Activated T-cell treated with anti-CD3 and anti-CD28 coated beads for 48 hours (primary cell): ENCODE measurements at places on chromosomes 1 and 21.
A peak's percentile ranks its signal among the peaks of the same experiment; 100 is the strongest.

- no peak for DNase-seq
Observed at GRCh38 chr21:36260802-36261201, 59.2 kb upstream of the MORC3 start.

- DNase-seq = no peak
Observed at GRCh38 chr1:12426030-12426429, 192.0 kb downstream of the DHRS3 start.

DNA sequence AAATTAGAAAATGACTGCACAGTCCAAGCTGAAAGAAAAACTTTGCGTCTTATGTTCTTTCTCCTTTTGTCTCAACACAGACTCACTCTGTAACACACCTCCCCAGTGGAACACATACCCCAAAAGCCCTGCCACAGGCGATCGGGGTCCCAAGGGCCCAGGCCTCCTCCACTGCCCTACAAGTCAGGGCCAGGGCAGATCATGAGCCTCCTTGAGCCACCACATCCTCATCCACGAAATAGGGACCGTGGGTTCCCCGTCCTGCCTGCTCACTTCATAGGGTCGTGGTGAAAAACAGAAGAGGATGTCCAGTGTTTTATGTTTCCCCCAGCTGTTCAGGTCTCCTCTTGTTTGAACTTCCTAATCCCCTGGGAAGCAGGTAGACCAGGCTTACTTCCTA lies 116.7 kb downstream of the KCNN3 start:
- DNase-seq = no peak

GRCh38 chr1:243984788-243985187 lies 66.3 kb upstream of the ZBTB18 start:
- no peak for DNase-seq

DNA sequence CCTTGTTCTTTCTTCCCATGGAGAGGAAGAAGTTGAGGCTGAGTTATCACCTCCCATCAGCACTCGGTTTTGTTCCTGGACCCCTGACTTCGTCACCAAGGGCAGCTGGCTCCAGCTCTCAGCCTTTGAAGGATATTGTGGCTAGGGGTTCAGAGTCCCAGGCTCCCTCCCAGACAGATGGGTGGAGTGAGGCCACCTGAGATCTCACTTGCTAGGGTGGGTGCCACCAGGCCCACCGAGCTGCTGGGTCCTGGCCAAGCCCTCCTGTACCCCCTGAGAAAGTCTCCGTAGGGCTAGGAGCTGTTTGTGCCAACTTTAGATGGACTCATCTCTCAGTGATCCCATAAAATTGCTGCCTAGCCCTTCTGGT lies 6.9 kb downstream of the MX2 start:
- no peak for DNase-seq

GRCh38 chr21:16891821-16892220 lies 621.0 kb upstream of the CXADR start:
- no peak for DNase-seq

- no peak for DNase-seq
Observed at GRCh38 chr1:55868026-55868425, 652.9 kb upstream of the USP24 start.

DNA sequence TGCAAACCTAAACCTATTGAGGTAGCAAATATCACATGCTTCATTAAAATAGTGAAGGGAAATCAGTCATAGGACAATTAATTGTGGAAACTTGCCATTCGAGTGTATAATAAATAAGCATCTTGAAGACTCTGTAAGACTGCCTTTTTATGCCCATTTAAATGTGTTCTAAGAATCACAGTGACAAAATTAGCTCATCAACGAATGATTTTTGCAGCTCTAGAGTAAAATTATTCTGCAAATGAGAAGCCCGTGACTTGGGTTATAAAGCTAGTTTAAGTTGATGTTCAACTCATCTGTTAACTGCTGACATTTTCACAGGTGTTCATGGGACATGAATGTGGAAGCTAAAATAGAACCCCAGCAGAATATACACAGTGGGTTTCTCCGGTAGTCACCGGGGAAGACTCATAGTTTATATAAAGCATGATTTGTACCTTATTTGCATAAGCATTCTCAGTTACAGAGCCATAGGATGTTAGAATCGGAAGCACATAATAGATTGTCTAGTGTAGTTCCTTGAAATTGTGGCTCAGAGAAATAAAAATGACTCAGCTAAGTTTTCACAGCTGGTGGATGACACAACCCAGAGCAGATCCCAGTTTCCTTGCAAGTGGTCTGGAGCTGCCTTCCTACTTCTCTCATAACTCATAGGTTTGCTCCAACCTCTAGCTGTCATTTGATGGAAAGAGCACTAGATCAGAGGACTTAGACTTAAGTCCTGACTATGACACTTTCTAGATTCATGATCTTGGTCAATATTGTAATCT lies 107.3 kb downstream of the UCHL5 start:
- no peak for DNase-seq

DNA sequence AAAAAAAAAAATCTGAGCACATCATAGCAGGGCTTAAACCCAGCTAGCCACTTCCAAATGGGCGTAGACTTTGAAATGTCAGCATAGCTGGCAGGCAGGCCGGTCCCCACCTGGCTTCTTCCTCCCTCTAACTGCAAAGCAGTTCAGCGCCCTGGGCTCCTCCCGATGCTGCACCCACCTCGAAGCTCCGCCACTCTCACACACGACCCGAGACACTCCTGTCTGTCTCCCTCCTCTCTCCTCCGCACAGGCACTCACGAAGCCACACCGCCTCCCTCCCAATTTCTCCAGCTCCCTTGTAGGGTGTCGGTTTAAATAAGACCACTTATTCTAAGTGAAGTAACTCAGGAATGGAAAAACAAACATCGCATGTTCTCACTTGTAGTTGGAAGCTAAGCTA lies 301.3 kb downstream of the NPHP4 start:
- DNase-seq = no peak

GRCh38 chr1:171220581-171221054 lies 27.7 kb upstream of the FMO1 start:
- no peak for DNase-seq

- no peak for DNase-seq
Observed at GRCh38 chr1:181356505-181357340, 126.6 kb upstream of the CACNA1E start.

GRCh38 chr21:33238565-33239255 lies 9.0 kb downstream of the IFNAR2 start:
- no peak for DNase-seq

DNA sequence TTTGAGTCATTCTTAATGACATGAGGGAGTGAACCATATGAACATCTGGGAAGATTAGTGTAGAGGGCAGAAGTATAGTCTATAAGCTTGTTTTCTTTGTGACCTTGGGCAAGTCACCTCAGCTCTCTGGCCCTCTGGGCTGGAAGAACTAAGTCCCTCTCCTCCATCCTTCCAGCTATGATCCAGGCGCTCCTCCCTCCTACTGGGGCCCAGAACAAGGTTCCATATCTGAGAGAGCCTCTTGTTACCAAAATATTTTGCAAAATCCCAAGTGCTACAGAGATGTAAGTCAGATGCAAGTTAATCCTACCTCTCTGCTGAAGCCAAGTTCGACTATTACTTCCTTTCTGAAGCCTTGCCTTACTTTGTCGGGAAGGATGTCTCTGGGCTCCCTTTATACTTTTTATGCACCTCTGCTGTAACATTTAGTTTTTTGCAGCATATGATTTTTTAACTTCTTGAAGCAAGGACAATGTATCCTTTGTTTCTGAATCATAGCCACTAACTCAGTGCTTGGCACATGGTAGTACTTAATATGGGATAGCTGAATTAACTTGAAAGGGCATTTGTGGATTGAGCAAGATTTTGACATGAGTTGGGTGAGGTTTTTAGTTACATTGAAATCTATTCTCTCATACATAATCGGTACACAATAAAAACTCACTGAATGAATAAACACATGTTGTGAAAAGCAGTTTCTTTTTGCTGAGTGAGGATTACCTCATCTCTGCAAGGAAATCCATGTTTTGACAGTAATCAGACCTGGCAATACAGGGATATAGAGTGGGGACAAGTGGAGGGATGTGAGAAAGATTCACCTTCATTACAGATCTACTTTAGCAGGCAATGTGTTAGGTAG lies 54.7 kb upstream of the BEND5 start:
- DNase-seq = no peak

- peak; percentile 29 for DNase-seq
Observed at GRCh38 chr1:110003747-110004428, 19.3 kb downstream of the AHCYL1 start.

DNA sequence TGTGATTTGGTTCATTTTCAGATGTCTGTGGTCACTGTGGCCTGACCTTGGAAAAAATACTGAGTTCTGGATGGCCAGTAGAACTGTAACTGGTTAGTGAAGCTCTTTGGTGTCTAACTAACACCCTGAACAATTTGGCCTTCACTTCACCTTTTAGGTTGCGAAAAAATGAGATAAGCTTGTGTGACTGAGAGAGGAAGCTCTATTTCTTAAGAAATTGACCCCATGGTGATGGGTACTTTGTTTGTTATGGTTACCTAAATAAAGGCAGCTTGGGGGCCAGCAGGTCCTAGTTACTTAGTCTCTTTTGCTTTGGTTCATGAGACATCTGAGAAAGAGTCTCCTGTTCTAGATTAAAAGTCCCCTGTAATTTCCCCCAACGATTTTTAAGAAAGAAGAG lies 181.6 kb downstream of the ZNF326 start:
- DNase-seq = no peak

DNA sequence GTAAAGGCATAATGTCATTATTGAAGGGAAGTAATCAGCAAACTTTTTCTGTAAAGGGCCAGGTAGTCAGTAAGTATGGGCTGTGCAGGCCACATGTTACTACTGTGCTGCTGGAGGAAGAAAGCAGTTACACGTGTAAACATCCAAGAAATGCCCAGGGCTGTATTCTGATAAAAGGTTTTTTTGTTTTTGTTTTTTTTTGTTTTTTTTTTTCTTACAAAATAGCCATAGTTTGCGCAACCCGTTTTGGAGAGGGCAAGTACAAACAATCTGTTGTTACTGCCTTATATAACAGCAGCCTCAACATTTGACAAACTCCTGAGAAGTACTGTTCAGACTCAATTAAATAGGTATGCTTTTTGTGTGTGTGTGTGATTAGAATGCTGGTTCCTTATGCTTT lies 26.7 kb upstream of the MTMR11 start:
- no peak for DNase-seq

DNA sequence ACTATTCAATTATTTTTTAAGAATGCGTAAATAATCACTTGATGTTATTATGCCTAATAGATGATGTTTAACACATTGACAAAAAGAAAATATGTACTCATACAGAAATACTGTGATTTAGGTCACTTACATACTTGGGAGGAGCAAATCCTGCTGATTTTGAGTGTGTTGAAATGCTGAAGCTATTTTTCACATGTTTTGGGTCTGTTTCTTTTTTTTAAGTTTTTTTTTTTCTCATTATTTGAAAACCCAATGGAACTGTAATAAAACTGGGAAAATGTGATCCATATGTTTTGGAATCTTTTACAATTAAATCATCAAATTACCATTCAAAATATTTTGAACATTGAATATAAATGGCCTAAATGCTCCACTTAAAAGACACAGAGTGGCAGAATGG lies 366.2 kb upstream of the ADAMTS5 start:
- DNase-seq = no peak

DNA sequence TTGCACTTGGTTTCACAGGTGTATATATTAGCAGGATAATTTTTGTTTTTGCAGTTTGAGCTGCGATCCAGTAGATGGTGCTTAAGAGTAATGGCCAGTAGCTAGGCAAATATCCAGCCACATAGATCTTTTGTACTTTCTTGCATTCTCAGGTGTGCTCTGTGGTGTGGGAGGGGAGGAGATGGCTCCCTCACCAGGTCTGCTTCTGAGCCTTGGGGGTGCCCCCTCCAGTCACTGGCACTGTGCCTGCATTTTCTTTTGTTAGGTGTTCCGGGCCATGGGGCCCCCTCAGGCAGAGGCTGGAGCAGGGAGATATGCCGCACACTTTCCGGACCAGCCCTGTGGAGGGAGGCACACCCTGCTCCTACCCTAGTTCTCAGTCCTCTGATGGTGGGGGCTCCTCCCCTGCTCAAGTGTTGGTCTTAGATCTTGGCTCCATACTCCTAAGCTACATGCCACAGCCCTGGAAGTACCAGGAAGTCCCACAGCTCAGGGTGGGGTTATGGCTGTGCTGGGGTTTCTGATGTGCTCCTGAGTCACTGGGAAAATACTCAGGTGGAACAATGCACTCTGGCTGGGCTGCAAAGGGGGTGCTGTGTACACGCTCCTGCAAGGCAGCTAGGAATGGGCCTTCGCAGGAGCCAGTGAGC lies 197.6 kb upstream of the DMRTA2 start:
- DNase-seq = no peak
